ENCODE measurements at places on chromosomes 13 and 19.

GRCh38 chr13:24282256-24282655 is 27.1 kb upstream of the C1QTNF9 start:
- no peak for DNase-seq

- no peak for DNase-seq
Observed at GRCh38 chr13:24541127-24541475, 28.5 kb upstream of the PARP4 start.

DNA sequence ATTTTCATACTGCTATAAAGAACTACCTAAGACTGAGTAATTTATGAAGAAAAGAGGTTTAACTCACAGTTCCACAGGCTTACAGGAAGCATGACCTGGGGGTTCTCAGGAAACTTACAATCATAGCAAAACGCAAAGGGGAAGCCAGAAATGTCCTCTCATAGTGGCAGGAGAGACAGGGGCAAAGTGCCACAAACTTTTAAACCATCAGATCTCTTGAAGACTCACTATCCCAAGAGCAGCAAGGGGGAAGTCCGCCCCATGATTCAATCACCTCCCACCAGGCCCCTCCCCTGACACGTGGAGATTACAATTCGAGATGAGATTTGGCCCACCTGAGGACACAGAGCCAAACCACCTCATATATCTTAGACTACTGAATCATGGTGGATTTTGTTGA is 198.7 kb downstream of the KCTD12 start:
- no peak for DNase-seq

DNA sequence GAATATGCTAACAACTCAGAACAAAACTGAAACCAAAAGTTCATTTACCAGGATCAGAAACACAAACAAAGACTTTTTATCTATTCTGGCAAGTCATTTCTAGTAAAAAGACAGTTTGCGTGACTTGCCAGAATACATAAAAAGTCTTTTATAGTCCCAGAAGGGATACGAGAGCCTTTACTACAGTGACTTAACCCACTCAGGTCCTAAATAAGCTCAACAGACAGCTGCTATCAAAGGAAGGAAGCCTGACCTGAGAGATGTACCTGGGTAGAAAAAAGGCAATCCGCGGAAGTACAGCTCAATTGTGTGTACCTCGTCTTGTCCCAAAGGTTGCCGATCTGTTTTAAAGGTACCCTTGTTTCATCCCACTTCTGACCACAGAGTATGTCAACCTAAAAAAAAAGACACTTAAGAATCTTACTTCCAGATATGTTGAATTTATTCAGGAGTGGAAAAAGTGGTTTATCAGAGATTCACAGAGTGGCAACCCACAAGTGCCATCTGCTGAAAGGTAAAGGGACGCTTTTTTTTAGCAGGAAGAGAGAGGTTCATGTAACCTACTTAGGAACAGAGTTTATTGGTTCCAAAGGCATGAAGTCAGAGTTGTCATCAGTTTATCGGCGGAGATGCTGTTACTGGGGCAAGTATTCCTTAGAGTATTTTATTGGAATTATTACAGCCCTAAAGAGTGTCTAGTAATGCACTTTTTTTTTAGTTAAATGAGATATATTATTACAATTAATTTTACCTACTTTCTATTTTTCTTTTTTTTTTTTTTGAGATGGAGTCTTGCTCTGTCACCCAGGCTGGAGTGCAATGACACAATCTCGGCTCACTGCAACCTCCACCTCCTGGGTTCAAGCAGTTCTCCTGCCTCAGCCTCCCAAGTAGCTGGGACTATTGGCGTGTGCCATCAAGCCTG is 69.7 kb upstream of the C1QTNF9B start:
- DNase-seq, result no peak

GRCh38 chr19:31372246-31372781 is 23.1 kb upstream of the TSHZ3 start:
- DNase-seq, result no peak
